ENCODE measurements at places on chromosomes 6 and 20.

DNA sequence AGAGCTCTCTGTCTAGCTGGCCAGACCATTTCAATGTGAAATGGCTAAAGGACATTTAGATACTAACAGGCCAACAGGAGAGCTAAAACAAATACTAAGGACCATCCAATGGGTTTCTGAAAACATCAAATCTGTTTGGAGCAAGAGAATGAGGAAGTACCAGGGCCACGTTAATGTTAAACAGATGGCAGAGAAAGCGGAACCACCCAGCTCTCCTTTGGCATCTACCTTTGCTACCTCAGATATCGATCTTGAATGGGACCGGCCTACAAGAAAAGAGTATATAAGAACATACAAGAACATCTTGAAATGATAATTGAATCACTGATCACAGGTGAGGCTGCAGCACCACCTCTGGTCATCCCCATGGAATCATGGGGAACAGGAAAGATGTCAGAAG lies 31.8 kb downstream of the KCNK5 start:
- no peak for DNase-seq

- no peak for DNase-seq
Measured at GRCh38 chr6:7668936-7669335, 57.0 kb upstream of the BMP6 start.

DNA sequence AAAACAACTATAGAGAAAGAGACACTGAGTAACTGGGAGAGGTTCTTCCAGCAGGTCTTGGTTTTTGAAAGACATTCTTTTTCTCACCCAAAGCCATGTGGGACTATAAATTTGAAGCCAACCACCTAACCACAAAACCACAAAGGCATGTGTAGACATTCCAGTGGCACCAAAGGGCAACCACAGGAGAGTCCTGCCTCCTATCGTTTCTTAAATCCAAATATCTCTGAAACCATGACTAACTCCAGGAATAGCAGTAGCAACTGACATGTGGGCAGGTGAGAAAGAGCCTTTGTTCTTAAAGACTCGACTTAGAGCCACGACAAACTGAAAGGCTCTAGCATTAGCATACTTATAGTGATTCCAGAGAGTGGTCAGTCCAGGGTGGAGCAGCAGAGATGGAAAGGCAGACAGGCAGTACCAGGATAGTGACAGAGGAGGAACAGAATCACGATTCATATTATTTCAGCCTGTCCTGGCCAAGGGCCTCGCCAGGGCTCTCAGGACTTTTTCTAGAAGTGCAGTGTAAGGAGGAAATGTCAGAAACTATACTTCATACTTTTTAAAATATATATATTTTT lies 9.4 kb upstream of the COL9A1 start:
- DNase-seq: no peak

DNA sequence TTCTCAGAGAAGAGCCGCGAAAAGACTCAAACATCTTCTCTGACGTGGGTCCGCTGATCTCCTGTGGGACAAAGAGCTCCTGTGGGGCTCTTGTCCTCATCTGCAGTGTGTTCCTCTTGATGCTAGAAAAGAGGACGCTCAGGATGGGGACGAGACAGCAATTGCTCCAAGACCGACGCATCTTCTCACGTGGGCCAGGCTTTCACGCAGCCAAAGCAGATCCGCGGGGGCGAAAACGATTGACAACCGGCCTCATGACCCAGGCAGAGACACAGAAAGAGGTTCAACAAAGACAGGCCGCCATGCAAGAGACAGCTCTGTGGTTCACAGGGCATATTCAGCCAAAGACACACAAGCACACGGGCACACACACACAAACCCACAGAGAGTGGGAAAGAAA lies 971.8 kb upstream of the DEFB115 start:
- no peak for DNase-seq

DNA sequence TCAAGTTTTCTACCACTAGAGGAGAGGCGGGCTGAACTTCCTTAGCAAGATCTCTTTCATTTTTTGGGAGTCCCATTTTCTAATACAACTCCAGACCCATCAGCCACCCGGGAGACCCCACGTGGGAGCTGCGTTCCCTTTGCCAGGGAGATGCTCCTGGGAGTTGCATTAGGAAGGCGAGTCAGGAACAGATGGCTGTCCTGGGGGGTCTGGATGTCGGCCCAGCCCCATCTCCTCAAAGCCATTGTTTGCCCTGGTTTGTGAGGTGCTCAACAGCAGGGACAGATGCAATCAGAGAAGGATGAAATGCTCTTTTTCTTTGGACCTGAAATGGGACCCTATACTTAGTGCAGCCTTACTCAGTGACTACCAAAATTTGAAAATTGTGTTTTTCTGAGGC lies 39.4 kb downstream of the CARMIL1 start:
- DNase-seq: no peak

DNA sequence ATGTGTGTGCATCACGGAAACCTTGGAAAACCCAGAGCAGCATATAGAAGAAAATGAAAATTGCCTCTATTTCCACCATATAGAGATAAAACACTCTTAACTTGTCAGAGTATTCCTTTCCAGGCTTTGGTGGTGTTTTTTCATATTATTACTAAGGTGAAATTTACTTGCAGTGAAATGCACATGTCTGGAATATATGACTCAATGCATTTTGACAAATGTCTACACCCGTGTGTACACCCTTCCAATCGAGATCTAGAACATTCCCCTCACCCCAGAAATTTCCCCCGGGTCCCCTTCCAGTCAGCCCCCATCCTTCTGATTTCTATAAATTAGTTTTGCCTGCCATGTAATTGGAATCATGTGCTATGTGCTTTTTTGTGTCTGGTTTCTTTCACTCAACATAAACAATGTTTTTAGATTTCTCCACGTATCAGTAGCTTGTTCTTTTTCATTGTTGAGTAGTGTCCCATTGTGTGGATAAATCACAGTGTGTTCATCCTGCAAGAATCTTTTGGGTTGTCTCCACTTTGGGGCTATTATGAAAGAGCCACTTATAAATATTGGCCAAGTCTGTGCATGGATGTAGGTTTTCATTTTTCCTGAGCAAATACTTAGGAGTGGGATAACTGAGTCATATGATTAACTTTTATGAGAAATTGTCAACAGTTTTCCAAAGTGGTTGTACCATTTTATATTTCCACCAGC lies 19.9 kb upstream of the PREX1 start:
- no peak for DNase-seq

DNA sequence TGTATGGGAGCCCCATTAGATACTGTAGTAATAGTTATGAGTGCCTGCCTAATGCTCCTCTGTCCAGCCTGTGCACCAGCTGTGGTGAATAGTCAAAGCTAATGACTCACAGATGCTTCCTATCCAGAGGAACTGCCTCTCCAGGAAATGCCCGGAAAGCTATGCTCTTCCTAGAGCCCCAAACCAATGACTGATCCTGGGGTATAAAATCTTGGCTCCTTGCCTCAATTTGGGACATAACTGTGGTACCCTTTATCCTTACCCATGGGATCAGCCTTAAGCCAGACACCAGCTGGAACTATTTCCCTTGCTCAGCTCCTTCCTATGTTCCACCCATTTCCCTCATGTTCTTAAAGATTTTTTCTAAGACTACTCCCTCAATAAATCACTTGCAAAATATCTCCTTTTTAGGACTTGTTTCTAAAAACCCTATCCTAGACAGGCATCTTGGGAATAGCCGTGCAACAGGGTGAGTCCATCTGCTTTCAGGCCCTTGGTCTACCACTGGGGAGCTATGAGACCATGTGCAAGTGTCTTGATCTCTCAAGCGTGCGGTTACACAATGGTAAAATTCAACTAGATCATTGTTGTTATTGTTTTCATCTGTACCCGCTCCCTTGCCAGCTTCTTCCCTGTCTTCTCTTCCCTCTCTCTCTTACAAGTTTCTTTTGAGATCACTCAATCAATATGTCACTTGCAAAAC lies 283.7 kb downstream of the BTBD3 start:
- DNase-seq: no peak

DNA sequence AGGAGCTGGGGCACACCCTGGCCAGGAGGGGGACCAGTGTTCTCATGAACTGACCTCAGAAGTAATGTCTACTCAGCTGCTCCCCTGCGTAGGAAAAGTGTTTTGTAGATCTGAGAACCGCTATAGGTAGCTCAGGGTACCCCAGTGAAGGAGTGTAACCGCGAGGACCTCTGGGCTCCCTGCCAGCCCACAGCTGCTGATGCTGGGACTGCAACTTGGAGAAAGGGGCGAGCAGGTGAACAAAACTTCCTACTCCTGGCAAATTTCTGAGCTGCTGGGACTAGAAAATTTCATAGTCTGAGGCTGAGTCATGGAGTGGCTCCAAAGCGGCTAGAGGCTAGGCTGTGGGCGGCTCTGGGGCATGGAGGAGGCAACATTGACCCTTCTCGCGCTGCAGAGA lies 51.9 kb downstream of the PYGB start:
- no peak for DNase-seq

GRCh38 chr6:3297909-3298308 lies 39.2 kb downstream of the PSMG4 start:
- DNase-seq: no peak

DNA sequence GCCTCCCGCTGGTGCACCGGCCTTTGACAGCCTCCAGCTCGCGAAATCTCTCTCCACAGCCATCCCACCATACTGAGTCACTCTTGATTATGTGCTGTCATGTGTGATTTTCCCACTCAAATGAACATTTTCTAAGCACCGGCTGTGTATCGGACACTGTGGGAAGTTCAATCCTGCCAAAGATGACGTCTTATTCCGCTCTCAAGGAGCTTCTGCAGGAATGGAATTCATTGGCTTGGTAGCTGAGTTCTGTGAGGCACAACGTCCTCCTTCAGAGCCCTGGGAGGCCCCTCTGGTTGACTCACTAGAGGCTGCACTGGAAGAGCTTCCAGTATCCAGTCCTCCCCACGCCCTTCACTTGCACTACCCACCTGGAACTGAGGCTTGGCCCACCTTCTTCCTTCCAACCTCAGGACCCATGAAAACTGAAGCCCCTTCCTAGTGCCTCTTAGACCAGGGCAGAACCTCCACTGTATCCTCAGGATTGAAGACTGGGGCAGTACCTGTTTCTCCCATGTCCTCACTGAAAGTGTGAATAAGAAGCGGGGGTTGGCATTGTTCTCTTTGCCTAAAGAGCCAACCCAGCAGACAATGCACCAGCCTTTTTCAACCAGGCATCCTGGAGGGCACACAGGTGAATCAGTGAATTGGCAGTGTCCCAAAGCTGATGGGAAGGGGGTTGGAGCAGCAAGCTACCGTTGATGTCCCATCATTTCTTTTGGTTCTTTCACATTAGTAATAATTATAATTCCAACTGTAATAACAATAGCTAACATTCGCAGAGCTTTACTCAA lies 1.7 kb downstream of the UNC5CL start:
- no peak for DNase-seq

DNA sequence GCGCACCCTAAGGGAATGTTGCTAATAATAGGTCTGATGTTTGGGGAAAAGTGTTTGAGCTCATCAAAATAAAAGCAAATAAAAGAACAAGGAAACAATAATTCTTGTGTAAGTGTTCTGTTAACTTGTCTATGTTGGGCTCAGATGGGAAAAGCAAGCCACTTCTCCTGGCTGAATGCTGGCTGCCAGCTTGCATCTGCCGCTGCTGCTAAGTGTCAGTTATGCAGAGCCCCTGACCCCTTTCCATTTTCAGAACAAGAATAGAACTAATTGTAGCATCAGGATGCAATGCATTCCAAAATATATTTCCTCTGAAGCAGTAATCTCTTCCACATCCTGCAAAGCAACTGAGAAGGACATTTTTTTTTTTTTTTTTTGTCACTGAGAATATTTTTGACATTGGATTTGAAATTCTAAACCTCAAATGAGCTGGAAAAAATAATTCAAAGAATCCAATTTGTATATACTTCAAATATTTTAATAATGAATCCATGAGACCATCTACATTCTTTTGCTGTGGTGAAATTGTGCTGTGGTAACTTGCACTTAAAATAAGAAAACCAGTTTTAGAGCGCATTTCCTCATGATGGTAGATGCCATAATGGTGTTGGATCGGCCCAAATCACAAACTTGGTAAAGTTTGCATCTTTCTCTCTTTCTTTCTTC lies 43.9 kb upstream of the DEK start:
- no peak for DNase-seq

DNA sequence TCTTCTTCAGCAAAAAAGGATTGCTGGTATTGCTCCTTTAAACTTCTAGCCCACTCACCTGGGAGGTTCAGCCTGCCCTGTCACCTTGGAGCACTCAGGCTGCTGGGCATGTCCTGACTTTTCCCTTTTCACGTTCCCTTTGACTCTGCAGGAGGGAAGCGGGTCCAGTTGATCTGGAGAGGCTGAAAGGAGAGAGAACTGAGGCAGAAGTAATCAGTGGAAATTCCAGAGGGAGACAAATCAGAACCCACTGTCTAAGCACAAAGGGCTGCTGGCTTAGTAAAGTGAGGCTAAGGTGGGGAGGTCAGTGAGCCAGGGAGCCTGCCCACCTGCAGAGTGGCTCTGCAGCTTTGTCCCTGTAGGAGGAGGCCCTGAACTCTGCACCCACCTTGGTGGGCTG lies 9.7 kb upstream of the SYNDIG1 start:
- no peak for DNase-seq

DNA sequence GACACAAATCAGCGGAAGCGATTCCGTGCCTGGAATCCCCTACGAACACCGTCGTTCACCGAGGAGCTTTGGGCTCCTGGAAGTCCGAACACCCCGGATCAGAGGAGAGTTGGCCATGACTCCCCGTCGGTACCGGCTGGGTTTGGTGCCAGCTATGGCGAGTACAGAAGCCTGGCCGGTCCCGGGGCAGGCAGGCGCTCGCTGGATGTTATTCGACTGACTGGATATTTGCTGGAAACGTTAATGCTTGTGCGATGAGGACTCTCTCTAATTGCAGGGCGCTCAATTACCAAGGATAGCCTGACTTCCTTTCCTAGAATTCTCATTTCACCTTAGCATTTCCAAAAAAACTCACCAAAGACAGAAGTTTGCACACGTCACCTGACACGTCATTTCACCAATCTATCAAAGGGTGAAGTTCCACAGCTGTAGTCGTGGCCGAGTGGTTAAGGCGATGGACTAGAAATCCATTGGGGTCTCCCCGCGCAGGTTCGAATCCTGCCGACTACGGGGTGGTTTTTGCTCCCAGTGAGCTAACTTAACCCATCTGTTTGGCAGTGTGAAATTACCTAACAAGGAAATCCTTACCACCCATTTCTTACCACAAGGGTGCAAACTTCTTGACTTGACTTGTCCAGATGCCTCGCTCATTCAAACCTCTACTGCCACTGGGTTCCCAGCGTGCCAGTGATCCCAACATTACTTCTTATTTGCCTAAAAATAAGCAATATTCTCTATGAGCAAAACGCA lies 22.7 kb upstream of the ZNF184 start:
- DNase-seq: no peak

- no peak for DNase-seq
Measured at GRCh38 chr20:10185741-10186558, 32.7 kb upstream of the SNAP25 start.

- DNase-seq: no peak
Measured at GRCh38 chr6:25369433-25370177, 90.4 kb downstream of the CARMIL1 start.

- no peak for DNase-seq
Measured at GRCh38 chr20:36063916-36064657, 90.5 kb upstream of the EPB41L1 start.

GRCh38 chr6:130122243-130122642 lies 100.5 kb downstream of the SAMD3 start:
- no peak for DNase-seq

All from stimulated activated CD4-positive, alpha-beta T cell treated with anti-CD3 and anti-CD28 coated beads, Interleukin-1b, Interleukin-23, amount 100 ng/mL, for 1 hour (primary cell).